ENCODE measurements at places on chromosomes 3 and 15. TPM values are rescaled to one million over a fixed set of nuclear protein-coding genes. Genes with fewer than 3 reads are reported as not detected.

Gene ATP13A5
- polyA plus RNA-seq = not detected

DNA sequence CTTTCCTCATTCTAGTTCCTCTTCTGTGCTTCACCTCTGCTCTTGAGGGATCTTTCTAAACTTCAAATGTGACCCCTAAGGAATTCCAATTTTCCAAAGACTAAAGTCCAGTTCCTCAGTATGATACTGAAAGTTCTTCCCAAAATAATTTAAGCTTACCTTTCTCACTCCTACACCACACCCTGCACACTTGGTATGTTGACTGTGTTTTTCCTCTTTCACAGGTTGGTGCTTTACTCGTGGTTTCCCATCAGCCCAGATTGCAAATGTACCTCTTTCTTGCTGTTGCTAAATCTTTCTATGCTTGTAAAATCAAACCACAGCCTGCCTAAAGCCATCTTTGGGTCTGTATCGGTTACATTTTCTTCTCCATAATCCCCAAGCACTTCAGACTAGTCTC lies 30.5 kb upstream of the CLDN16 start:
- DNase-seq = no peak
- no peak overlapping the region for H3K4me3 ChIP-seq
- H3K4me1 ChIP-seq = no peaks in the 10 kb centered on the region
- no peak overlapping the region for H3K27ac ChIP-seq
- H3K27me3 ChIP-seq = no peaks in the 10 kb centered on the region

- no peak for DNase-seq
- H3K4me1 ChIP-seq = peaks cover 19% of the 10 kb centered on the region
- H3K4me3 ChIP-seq = no peak overlapping the region
- H3K27ac ChIP-seq = no peak overlapping the region
- H3K36me3 ChIP-seq = no peaks in the 10 kb centered on the region
Measured at GRCh38 chr15:73844356-73844755, 29.0 kb upstream of the TBC1D21 start.

DNA sequence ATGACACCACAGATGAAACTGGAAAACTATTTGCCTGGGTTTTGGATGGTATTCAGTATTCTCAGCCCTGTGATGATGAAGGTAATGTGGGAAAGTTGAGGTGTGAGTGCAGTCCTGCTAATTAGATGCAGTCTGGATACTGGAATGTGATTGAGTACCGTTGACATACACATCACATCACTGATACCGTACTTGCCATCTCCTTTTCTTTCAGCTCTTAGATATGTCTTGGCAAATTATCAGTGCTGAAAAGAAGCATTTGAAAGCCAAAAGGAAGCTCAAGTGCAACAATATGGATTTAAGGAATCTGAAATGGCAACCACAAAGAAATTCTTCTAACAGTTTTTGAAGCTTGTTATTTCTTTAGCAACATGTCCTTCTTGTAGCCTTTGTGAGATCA lies 381.4 kb upstream of the TGFBR2 start:
- no peak overlapping the region for H3K27ac ChIP-seq
- H3K4me1 ChIP-seq = peaks cover 16% of the 10 kb centered on the region
- no peaks in the 10 kb centered on the region for H3K36me3 ChIP-seq
- no peak overlapping the region for H3K4me3 ChIP-seq
- H3K27me3 ChIP-seq = no peaks in the 10 kb centered on the region
- no peak for DNase-seq

DNA sequence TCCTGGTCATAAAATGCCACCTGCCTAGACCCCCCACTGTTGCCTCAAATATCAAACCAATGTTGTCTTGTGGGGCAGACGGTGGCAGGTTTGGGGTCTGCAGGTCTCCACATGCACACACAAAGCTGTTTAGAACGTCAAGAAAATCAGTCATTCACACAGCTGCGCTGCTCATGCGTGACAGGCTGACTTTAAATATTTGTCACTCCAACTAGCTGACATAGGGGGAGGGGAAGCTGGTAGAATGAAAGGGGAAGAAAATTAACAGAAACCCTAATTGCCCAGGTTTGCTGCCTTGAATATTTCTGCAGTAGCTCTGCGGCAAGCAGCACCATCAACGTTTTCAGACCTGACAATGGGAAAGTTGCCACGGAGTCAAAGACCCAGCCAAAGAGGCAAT lies 201.8 kb downstream of the ABHD5 start:
- no peaks in the 10 kb centered on the region for H3K4me1 ChIP-seq
- H3K36me3 ChIP-seq = no peaks in the 10 kb centered on the region
- no peak overlapping the region for H3K4me3 ChIP-seq
- H3K27ac ChIP-seq = no peak overlapping the region

DNA sequence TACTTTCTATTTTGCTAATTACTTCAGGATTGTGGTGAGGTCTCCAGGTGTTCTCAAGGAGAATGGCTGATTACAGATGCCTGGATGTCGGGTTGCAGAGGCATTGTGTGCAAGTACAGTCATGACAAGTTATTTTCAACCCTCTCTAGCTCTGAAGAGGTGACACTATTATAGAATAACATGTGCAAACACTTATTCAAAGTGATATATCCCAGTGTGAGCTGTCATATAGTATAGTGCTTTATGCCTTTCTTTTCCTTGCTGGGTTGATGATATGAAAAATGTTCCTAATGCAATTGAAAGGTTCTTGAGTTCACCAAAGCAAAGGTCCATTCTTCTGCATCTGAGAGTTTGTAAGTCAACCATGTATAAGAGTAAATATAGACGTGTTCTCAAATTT lies 167.2 kb downstream of the SPATA16 start:
- no peak for DNase-seq
- H3K36me3 ChIP-seq = no peaks in the 10 kb centered on the region
- no peaks in the 10 kb centered on the region for H3K27me3 ChIP-seq
- H3K4me1 ChIP-seq = no peaks in the 10 kb centered on the region

DNA sequence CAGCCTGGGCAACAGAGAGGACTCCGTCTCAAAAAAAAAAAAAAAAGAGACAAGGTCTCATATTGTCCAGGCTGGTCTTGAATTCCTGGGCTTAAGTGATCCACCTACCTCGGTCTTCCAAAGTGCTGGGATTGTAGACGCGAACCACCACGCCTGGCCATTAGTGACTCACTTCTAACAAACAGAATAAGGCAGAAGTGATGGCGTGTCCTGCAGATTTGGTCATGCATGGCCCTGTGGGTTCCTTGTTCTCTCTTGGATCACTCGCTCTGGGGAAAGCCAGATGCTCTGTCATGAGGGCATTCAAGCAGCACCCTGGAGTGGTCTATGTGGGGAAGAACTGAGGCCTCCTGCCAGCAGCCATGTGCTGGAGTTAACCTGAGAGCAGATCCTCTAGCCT lies 27.4 kb upstream of the TJP1 start:
- no peak for DNase-seq
- H3K4me3 ChIP-seq = no peak overlapping the region
- H3K27me3 ChIP-seq = no peaks in the 10 kb centered on the region

GRCh38 chr3:189342811-189343210 lies 171.0 kb downstream of the TPRG1 start:
- DNase-seq = no peak
- no peaks in the 10 kb centered on the region for H3K4me1 ChIP-seq
- H3K27me3 ChIP-seq = 0 out of 2 replicates have a peak, but pooled peaks cover 3% of the 10 kb centered on the region
- no peak overlapping the region for H3K4me3 ChIP-seq
- H3K36me3 ChIP-seq = no peaks in the 10 kb centered on the region
